ENCODE measurements at places on chromosomes 11 and 22.
A peak's percentile ranks its signal among the peaks of the same experiment; 100 is the strongest.

- DNase-seq, result no peak
These were observed 6.7 kb downstream of the SUSD2 start for GRCh38 chr22:24187731-24188644.

- no peak for DNase-seq
These were observed 388 bp upstream of the MUS81 start for GRCh38 chr11:65859812-65860277.

GRCh38 chr11:29844031-29844430, 172.8 kb downstream of the KCNA4 start:
- no peak for DNase-seq

GRCh38 chr11:34439610-34440198, 970 bp downstream of the CAT start:
- no peak for DNase-seq

DNA sequence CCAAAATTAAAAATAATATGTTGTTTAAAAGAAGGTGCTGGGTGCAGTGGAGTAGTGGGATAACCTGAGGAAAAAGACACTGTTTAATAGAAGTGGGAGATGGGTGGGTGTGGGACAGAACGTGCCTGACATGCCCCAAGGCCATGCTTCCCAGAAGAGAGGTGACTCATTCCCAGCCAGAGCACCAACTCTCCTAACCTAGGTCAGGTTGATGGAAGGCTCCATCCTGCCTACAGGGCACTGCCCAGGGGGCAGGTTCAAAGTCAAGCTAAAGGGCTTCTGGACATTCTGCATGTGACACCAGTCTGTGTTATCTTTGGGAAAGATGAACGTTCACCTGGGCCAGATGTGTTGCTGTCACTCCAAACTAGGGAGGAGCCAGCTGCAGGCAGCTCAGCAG, 453.1 kb downstream of the SOX6 start:
- DNase-seq, result no peak

DNA sequence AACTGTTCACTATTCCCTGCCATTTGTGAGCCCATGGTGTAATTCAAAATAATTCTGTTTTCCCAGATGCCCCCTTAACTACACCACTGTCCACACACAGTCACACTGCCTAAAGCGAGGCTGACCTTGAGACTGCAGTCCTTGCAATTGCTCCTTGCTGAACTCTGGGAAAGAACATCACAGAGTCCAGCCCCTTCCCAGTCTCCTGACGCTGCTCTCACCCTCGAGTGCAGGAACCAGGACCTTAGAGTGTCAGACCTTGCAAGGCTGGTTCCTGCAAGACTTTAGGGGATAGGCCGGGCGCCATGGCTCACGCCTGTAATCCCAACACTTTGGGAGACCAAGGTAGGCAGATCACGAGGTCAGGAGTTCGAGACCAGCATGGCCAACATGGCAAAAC, 33.6 kb downstream of the AHNAK start:
- no peak for DNase-seq

DNA sequence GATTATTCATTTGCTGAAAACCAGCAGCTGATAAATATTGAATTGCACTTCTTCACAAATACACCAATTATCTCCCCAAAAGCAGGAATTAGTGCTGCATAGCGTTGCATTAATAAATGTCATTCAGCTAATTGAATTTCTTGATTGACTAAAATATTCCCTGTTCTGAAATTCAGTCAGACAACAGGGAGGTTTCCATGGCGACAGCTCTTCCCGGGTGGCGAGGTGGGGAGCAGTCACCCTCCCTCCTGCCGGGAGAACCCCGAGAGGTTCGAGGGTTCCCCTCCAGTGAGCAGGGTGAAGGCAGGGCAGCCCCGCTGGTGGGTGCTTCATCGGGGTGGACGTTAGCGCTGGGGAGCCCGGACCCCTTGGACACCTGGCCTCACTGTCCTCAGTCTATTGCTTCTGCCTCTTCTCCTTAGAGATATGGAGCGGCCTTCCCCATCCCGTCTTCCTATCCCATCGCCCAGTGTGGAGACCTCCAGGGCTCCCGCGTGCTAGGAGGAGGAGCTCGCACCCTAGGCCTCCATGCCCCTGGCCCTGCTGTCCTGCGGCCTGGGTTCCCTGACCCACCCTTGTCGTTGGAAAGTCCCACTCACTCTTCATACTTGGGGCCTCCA, 983.5 kb downstream of the BRD1 start:
- DNase-seq, result no peak

GRCh38 chr11:34754171-34754823, 133.4 kb downstream of the EHF start:
- DNase-seq, result no peak

- no peak for DNase-seq
These were observed 8.6 kb downstream of the LRRC75B start for GRCh38 chr22:24584166-24584790.

DNA sequence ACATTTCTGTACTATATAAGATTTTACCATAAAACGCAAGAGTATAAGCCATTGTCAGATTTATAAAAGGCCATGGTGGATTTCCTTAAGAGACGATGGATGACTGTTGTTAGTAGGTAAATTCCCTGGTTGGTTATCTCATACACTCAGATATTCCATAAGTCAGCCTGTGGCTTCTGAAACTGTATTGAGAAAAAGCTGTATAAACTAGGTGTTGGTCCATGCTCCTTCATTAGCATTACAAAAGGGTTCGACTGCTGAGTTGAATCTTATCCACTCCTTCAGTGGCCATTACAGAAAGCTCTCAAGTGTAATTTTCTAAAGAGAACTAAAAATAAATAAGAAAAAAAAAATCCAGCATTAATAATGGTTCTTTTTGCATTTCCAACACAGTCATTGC, 5.3 kb downstream of the GRAP2 start:
- no peak for DNase-seq

DNA sequence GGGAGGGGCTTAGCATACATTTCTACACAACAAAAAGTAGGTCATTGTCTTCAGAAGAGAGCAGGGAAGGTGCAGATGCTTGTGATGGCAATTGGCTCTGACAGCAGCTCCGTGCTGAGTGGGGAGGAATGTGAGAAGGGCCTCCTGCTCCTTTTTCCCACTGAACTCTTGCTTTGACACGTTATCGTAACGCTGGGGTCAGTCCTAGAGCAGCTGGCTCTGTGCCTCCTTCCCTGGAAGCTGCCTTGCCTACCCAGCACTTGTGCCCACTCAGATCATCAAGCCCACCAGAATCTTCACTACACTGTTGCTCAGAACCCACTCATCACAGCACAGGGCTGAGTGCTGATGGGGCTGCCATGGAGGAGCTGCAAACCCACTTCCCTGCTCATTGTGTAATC, 14.9 kb upstream of the NAV2 start:
- no peak for DNase-seq

DNA sequence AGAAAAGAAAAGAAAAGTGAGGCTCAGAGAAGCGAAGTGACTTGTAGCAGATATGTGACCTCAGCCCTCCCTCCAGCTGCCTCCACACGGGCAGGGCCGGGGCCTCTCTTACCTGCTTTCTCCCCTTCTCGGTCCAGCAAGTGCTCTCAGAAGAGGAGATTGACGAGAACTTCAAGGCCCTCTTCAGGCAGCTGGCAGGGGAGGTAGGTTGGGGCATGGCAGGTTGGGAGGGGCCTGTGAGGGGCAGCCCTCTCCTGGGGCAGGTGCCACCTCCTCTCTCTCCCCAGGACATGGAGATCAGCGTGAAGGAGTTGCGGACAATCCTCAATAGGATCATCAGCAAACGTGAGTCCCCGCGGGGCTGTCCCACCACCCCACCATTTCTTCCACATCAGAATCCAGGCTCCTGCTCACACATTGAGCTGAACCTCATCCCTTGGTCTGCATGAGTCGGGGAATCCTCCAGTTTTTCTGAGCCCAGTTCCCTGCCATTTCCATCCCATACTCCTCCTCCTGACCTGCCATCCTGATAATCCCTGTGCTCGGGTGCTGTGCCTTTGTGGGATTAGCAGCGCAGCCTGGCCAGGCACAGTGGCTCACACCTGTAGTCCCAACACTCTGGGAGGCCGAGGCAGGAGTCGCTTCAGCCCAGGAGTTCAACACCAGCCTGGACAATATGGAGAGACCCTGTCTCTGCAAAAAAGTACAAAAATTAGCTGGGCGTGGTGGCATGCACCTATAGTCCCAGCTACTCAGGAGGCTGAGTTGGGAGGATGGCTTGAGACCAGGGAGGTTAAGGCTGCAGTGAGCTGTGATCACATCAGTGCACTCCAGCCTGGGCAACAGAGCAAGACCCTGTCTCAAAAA, 26.4 kb downstream of the CAPN1 start:
- DNase-seq, result no peak

DNA sequence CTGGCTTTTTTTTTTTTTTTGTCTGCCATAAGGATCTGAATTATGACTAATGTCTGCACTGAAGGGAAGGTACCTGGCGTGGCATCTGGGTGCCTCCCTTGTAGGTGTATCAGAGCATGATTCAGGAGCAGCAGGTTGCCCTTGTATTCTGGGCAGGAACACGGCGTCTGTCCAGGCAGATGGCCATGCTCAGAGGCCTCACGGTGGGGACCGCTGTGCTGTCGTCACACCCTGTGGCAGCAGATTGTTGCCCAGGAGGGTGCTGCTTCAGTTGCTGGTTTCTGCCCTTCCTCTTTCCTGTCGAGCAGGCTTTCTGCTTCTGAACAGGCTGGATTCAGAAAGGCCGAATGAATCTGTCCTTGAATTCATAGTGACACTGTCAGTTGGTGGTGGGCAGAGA, 11.0 kb downstream of the ZNRF3 start:
- no peak for DNase-seq

GRCh38 chr22:49725516-49725915, 102.2 kb downstream of the BRD1 start:
- no peak for DNase-seq

- no peak for DNase-seq
These were observed 21.7 kb downstream of the CAVIN3 start for GRCh38 chr11:6298605-6299004.

GRCh38 chr22:27045103-27045947, 387.9 kb downstream of the MIAT start:
- no peak for DNase-seq

GRCh38 chr11:80107415-80107814, 666.6 kb upstream of the TENM4 start:
- no peak for DNase-seq

DNA sequence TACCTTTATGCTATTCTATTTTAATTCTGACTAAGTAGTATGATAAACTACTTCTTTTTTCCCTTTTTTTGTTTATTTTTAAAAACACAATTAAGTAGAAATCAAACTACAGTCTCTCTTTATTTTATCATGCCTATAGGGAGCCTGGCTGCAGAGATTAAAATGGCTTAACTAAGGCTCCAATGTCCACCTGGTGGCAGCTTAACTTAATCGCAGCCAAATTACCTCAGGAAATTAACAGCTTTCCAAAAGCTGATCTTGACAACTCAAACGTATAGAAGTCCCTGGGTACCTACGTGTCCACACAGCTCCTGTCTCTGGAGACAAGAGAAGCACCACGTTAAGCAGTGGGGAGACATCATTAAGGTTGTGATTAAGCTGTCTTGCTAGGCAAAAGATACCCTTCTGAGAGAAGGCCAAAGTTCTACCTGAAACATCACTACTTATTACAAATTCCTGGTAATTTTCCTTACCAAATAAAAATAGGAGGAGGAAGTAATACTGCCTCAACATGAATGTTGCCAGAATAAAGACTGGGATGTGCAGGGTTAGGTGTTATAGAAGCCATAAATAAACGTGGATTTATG, 63.2 kb upstream of the SNX19 start:
- no peak for DNase-seq

- DNase-seq, result no peak
These were observed 97.1 kb upstream of the NAV2 start for GRCh38 chr11:19615341-19616183.

GRCh38 chr11:33542921-33543320, 157.7 kb downstream of the C11orf91 start:
- peak; percentile 66 for DNase-seq

DNA sequence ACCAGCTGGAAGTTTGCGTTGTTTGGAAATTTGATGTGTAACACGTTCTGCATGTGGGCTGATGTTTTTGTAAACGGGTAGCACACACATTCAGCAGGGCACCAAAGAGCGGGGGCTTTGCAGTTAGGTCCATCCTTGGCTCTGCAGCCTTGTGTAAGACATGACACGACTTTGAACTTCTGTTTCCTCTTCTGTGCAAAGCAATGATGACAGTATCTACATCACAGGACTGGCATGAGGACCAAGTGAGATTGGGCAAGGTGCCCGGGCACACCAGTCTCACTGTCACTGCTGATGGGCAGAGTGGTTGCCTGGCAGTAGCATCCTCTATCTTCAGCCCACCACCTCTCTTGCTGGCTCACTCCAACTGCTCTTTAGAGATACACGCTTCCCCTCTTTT, 3.3 kb downstream of the TCN2 start:
- no peak for DNase-seq

GRCh38 chr22:48345631-48346030, 1482.0 kb downstream of the BRD1 start:
- no peak for DNase-seq

DNA sequence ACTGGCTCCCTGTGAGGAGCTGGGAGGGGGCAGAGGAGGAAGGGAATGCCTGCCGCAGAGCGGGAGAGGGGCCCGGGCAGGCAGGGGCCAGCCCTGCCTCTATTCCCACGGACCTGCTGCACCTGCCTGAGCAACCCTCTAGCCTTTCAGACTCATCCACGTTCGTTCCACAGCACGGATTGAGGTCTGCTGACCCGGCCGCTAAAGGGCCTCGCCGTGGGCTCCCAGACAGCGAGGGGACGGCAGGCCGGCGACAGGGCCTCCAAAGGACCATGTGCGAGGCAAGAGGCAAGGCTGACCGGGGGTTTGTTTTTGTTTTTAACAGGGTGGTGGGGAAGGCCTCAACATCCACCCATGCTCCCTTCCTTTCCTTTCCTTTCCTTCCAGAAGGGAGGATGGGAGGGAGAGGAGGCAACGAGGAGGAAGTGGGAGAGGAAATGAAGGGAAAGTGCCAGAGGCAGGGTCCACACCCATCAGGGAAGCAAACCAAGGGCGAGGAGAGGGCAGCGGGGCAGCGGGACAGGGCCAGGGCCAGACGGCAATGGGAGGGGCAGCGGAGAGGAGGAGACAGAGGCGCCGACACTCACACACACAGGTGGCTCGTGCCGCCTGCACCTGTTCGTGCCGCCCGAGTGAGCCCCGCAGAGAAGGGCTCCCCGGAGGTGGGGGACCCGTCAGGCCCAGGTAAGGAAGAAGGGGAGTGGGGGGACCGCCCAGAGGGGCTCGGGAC, 7.5 kb downstream of the LRFN4 start:
- no peak for DNase-seq

- no peak for DNase-seq
These were observed 101.8 kb downstream of the FEZ1 start for GRCh38 chr11:125394296-125394695.

GRCh38 chr11:69027704-69028372, 14.8 kb upstream of the MRGPRF start:
- DNase-seq, result no peak

- no peak for DNase-seq
These were observed 4.4 kb upstream of the CD44 start for GRCh38 chr11:35134403-35135148.

DNA sequence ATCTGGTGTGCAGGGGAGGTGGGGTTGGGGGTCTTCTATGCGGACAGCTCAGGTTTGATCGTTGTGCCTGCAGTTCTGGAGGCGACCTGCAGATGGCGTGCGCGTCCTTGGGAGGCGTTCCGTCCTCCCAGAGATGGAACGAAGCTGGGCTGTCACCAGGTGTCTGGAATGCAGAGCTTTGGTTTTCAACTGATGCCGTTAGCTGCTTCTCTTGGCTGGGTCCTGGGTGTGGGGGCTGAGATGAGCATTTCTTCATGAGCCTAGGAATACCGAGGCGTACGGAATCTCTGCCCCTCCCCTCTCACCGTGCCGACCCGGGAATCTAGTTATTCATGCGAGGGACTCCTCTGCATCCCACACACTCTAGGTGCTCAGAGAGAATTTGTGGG, 98.6 kb downstream of the CEP164 start:
- peak; percentile 91 for DNase-seq

- no peak for DNase-seq
These were observed 82.1 kb downstream of the PIWIL4 start for GRCh38 chr11:94649254-94649653.
